ENCODE measurements at places on chromosomes 6 and 20. TPM values are rescaled to one million over a fixed set of nuclear protein-coding genes. Genes with fewer than 3 reads are reported as not detected.

DNA sequence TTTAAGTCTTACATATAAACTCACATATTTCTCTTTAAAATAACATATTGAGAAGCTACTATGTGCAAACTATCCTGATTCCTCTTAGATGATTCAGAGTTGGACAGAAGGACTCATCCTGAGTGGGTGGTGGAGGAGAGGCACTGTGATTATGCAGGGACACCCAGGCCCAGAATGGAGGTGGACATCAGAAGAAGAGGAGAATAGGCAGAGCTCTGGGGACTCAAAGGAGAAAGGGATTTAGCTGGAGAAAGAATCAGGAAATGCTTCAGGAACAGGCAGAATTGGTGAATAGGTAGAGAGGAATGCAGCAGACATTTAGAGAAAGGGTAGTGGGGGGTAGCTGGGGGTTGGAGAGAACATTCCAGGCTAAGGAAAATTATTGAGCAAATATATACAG is 17.4 kb downstream of the RCAN2 start:
- DNase-seq = no peak

- no peak for DNase-seq
Measured at GRCh38 chr6:3742076-3742425, 9.5 kb downstream of the PXDC1 start.

DNA sequence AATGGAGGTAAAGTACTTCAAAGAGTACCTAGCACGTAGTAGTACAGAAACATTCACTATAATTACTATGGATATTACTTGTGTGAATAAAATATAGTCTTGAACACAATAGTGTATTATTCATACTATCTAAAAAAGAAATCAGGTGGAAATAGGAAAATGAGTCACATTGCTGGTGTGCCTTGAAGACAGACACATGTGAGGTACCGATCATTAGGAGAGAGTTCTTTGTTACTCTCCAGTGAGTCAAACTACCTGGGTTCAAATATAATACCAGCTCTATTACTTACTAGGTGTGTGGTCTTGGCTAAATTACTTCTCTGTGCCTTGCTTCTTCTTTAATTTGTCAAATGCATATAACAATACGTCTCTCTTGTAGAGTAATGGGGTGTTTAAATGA is 50.8 kb upstream of the BEND6 start:
- DNase-seq = no peak

GRCh38 chr20:35408270-35408669 is 3.5 kb downstream of the UQCC1 start:
- no peak for DNase-seq

- no peak for DNase-seq
Measured at GRCh38 chr6:144666781-144667180, 381.6 kb downstream of the UTRN start.

DNA sequence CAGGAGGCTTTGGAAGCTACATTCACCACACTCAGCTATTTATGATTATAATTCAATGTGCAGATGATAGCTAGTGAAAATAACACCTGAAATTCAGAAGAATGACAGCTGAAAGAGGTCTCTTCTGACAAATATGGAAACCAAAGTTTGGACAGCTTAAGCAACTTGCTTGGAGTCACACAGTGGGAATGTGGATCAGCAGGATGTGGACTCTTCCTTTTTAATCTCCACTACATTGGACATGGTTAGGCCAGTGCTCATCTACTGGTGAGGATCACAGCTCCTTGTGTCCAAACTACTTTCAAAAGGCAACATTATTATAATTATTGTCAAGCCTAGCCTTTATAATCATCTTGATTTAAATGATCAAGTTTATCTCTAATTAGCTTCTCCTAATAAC is 10.4 kb downstream of the TRAPPC3L start:
- DNase-seq = no peak

- DNase-seq = no peak
Measured at GRCh38 chr6:16547587-16547986, 213.7 kb downstream of the ATXN1 start.

GRCh38 chr20:20946122-20946759 is 159.9 kb downstream of the LINC00237 start:
- no peak for DNase-seq

DNA sequence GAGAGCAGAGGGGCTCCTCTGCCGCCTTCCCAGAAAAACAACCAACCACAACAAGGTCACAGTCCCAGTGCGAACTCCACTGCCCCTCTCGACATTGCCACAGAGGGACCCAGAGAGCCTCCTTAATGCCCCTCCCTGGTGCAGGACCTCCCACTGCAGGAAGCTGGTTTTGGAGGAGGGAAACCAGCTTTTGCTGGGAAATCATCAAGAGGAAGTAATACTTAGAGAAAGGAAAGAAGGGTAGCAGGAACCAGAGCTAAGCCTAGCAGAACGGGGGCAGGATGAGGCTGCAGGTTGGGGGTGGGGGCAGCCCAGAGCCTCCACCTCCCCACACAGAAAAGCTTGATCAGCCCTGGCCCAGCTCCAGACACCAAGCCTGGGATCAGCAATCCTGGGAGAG is 37.7 kb upstream of the SIRPA start:
- DNase-seq = no peak

- DNase-seq = no peak
Measured at GRCh38 chr6:43990627-43991619, 136.3 kb downstream of the MRPL14 start.

- DNase-seq = no peak
Measured at GRCh38 chr6:15147827-15148226, 98.0 kb upstream of the JARID2 start.

CHRNA4 gene
- not detected for total RNA-seq

BMP2 gene
- not detected for total RNA-seq

Data from activated CD4-positive, alpha-beta T cell treated with anti-CD3 and anti-CD28 coated beads, Interleukin-2, amount 10 ng/mL, durations not matched to agents 7 days and 5 days (primary cell).